ENCODE measurements at places on chromosomes 12 and 14.

DNA sequence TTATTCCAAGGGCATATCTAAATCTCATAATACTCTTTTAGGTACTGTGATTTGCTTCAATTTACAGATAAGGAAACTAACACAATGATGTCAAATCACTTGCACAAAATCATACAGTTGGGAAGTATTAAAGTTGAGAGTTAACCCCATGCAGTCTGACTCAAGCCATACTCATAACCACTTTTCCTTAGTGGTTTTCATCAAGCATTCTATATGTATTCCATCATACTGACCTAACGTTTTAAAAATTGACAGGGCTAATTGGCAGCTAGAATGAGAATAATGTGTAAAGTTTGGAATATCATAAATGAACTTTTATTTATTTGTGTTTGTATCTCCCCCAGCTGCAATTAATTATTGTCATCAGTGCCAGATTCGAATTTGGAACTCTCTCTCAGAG, 20.9 kb downstream of the PUS7L start:
- no peak for DNase-seq

GRCh38 chr14:29823816-29824215, 103.8 kb downstream of the PRKD1 start:
- DNase-seq = no peak

DNA sequence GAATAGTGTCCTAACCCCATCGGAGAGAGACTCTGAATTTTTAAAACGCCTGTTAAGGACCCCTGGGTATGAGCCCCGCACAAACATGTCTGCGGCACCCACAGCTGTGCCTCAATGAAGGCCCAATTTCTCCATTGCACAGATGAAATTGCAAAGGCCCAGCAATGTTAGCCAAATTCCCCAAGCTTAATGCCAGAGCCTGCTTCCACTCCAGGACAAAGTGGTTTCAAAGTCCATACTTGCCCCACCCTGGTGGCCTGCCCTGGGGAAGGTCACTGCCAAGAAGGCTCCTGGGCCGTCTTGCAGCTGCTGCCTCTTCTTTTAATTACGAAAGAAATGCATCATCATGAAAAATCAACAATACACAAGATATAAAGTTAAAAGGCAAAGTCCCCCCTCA, 1179.7 kb downstream of the VRK1 start:
- no peak for DNase-seq

DNA sequence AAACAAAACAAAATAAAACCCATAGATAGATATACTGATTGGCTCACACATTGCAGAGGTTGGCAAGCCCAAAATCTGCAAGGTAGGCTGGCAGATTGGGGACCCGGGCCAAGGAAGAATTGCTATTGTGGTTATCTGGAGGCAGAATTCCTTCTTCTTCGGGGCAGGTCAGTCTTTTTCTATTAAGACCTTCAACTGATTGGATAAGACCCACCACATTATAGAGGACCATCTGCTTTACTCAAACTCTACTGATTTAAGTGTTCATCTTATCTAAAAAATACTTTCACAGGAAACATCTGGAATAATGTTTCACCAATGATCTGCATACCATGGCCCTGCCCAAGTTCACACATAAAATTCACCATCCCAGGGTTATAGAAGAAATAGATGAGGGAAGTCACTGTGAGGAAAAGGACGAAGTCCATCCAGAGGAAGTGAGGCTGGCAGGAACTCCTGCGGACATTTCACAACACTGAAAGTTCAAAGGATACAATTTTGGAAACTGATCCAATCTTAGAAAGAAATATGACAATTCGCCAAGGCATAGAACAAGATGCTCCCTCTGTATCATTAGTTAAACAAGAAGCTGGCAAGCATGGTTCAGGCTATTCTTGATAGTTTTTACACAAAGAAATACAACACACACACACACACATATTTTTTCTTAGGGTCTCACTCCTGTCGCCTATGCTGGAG, 127.6 kb upstream of the MED13L start:
- no peak for DNase-seq

GRCh38 chr12:12922191-12922616, 29.8 kb downstream of the GPRC5D start:
- no peak for DNase-seq

DNA sequence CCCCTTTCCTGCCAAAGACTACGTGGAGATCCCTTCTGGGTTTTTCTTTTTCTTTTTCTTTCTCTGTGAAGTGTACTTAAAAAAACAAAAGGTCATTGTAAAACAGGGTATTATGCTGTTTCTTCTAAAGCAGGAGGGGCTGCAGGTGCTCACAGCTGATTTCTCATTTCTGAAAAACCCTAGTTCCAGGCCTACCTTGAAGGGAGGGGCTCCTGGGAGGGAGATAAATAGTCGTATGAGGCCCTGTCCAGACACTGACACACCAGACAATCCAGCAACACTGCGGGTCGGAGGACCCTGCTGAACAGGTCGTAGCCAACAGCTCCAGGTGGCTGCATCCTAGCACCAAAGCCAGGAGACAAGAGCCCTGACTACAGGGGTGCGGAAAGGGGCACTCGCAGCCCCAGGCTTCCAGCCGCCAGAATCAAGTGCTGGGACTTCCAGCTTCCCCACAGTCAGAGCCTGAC, 41.1 kb downstream of the PSMA6 start:
- no peak for DNase-seq

DNA sequence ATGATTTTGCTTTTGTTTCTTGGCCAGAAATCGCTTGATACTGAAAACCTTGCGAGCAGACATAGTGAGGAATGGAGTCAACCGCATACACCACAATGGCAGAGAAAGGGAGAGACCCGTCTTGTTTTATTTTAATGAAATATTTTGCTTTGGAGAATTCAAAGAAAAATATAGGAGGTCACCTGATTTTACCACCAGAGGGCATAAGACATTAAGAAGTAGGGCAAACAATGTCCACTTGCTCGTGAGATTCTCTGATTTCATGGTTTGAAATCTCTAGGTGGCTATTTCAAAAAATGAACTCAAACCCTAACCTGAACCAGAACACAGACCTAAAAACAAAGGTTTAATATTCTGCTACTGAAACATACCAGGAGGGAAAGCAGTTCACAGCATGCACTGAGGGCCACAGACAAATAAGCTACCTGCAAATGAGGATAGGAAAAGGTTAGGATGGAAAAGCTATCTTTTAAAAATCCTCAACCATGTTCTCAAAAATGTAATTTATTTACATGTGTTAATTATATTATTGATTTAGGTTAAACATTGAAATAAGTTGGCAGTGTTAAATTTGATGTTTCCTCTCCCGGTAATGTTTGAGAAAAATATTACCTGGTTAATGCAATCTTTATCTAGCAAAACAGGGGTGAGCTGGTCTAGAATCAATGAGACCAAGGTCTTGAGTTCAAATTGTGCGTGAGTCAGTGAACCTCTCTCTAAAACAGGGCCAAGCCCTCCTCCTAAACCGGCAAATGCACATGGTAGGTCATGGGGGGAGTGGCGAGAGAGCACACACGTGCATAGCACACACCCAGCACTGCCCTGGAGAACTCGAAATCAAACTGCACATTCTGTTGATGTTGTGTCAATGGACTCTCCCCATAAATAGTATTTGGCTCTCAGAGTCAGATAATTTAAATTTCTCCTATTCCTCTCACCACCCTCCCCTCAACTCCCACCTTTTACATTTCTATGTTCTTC, 12.5 kb downstream of the IFNG-AS1 start:
- no peak for DNase-seq

DNA sequence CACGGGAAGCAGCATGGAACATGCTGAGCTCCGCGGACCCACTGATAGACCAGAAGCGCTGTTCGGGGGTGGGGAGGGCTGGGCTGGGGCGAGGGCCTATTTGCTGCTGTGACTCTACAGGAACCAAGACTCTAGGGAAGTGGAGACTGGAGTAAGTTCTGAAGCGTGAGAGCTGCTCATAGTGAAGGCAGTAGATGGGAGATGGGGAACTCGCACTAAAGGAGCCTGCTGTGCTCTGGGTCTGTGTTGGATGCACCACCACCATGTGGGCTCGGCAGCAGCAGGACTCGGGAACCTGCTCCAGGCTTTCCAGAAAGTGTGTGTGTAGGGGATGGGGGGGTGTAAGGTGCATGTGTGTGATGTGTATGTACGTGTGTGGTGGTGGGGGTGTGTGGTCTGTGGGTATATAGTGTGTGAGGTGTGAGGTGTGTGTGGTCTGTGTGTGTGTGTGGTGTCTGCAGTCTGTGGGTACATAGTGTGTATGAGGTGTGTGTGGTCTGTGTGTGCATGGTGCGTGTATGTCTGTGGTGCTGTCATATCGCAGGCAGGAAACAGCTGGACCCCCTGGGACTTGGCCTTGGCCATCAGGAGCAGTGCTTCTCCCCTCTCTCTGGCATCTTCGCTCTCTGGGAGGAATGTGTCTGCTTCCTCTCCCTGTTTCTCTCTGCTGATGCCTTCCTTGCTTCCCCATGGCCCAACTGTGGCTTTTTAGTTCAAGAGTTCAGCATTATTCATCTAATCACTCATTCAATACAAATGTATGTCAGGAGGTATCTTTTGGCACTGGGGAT, 378.9 kb downstream of the FUT8 start:
- no peak for DNase-seq

GRCh38 chr14:56219666-56220413, 101.6 kb downstream of the PELI2 start:
- no peak for DNase-seq

- no peak for DNase-seq
These were observed 42.3 kb downstream of the CPM start for GRCh38 chr12:68890701-68891113.

GRCh38 chr12:81146228-81147225, 68.6 kb downstream of the ACSS3 start:
- DNase-seq = no peak

DNA sequence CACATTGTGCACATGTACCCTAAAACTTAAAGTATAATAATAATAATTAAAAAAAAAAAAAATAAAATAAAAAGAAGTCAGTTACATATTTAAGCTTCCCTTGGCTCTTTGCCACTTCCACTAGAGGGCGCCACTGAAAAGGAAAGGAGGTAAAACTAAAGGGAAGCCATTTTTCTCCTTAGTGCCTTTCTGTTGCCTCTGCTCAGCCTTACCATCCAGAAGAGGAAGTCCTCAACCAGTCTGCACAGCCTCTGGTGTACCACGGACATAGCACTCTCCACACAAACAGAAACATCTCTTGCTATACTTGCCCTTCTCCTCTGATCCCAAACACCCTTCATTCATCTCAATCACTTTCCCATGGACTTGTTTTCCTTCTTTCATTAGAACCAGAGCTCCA, 169.0 kb upstream of the EEA1 start:
- DNase-seq = peak; percentile 22

DNA sequence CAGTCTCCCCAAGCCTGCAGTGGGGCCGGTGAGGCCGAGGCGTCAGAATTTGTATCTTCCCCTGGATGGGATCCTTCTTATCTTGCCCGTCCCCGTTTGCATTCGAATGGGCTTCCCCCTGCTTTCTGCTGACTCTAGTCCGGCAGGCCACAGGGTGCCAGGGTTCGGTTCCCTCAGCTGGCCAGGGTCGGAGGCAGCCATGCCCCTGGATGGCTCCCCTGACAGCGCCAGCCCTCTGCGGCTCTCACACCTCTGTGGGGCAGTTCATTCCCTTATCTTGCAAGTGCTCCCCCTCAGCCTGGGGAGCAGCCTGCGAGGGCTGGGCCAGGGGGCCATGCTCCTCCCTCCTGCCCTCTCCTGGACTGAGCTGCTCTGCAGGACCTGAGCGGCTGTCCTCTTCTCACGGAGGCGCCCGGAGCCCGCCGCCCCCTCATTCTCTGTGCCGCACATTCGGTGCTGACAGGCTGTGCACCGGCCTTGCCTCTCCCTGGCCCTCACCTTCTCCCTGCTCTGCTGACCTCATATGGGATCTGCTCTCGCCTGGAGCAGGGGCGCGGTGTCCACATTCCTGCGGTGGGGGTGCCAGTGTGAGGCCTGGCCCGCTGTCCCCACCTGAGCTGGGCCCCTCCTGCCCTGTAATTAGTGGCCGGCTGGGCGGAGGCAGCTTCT, 32.8 kb downstream of the KIF26A start:
- DNase-seq = no peak

- no peak for DNase-seq
These were observed 19.3 kb downstream of the BRF1 start for GRCh38 chr14:105281371-105282097.

DNA sequence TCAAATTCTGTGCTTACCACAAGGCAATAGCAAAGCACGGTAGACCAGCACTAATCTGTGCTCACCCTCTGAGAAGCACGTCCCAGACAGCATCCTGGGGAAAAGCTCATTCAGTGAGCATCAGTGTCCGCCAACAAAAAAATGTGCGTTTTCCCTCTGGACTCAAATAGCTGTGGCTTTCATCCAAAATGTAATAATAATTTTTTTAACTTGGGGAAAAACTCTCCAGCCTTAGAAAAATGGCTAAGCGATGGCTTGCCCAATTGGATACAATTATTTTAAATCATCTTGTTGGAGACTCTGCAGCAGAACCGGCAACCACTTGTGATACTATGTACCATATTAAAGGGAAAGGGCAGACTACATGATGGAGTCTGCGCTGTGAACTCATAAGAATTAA, 1.1 kb upstream of the KRT77 start:
- DNase-seq = no peak

GRCh38 chr14:54194501-54194900, 202.3 kb upstream of the CDKN3 start:
- DNase-seq = no peak
